Spinal cord (tissue), 10 donors: ENCODE measurements at places on chromosomes 6 and 20.

DNA sequence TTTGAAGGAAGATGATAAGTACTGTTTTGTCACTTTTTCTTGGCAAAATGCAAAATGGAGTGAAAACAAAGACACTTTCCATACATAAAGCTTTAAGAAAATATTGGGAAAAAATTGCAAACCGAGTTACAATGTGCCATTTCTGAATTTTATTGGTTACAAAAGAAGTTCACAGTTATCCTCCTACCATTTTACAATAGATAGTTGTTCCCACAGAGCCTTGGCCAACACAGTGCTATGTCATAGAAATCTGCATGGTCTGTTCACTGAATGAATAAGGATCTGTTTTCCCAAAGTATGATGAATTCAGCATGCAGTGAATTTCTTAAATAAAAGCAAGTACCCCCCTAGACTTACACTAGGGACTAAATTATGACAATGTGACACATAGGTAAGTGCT is 268.2 kb upstream of the POU3F2 start:
- DNase-seq = no peak

DNA sequence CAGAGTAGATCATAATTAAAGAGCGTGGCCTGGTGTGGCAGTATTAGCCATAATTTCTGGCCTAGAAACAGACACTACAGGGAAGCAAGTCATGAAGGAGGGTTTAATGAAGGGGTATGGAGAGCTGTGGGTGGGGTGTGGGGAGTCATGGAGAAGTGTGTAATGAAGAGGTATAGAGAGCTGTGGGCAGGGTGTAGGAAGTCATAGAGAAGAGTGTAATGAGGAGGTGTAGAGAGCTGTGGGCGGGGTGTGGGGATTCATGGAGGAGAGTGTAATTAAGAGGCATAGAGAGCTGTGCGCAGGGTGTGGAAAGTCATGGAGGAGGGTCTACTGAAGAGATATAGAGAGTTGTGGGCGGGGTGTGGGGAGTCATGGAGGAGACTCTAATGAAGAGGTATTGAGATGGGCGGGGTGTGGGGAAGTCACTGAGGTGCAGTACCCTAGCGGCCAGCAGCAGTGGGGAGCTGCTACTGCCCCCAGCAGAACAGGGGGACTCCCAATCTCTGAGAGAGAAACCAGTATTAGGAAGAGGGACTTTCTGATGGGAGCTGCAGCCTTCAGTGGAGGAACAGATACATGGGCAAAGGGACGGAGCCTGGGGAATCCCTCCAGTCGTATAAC is 145.4 kb upstream of the FOXA2 start:
- DNase-seq = no peak

DNA sequence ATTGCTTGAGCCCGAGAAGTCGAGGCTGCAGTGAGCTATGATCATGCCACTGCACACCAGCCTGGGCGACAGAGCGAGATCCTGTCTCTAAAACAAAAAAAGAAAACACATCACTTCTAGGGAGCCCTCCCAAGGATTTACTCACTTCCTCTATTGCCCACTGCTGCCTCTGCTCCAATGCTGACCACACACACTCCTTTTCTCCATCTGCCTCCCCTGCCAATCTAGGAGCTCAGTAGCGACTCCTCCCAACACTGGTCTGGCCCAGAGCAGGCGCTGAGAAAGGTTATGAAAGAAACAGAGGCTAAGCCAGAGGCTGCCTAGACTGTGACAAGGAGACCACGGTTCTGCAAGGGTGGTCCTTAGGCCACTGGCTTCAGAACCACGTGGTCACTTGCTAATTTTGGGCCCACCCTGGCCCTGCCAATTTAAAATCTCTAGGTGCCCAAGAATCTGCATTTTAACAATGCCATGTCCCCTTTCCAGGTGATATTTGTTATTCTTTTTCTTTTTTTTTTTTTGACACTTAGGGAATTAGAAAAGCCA is 1.3 kb upstream of the E2F1 start:
- DNase-seq = no peak

DNA sequence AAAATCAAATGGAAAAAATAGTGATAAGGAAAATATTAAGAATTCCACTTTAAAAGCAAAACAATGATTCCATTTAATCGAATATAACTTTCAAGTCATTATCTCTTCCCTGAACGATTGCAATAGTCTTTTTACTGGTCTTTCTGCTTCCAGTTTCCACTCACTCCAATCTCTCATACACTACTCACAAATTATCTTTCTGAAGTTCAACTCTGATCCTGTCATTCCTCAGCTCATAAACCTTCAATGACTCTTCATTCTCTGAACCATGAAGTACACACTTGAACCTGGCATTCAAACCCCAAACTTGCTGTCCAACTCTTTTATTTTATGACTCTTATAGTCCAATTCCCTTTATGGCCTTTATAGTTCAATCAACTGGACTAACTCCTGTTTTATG is 304.1 kb upstream of the TCF21 start:
- DNase-seq = no peak

- DNase-seq = no peak
These were observed 258.4 kb downstream of the SLC35F1 start for GRCh38 chr6:118165500-118165899.

- no peak for DNase-seq
These were observed 1.1 kb downstream of the DPM1 start for GRCh38 chr20:50957276-50957675.

DNA sequence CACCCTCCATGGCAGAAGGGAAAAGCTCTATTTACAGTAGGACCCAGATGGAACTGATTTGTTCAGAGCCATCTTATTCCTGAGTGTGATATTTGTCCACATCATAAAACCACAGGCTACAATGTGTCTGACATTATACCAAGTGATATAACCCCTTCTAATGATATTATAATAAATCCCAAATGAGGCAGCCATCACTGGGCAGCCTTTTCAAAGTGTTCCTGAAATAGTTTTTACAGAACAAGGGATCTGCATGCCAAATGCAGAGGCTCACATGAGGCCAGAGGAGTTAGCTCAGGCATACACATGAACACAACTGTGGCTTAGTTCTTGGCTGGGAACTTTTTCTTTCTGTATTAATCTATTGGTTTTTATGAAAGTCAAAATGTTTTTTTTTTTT is 207.7 kb downstream of the MAFB start:
- DNase-seq = peak; percentile 14

- no peak for DNase-seq
These were observed 4.5 kb downstream of the GID8 start for GRCh38 chr20:62942456-62942855.

GRCh38 chr20:62321521-62321948 is 18.7 kb downstream of the ADRM1 start:
- DNase-seq = no peak

DNA sequence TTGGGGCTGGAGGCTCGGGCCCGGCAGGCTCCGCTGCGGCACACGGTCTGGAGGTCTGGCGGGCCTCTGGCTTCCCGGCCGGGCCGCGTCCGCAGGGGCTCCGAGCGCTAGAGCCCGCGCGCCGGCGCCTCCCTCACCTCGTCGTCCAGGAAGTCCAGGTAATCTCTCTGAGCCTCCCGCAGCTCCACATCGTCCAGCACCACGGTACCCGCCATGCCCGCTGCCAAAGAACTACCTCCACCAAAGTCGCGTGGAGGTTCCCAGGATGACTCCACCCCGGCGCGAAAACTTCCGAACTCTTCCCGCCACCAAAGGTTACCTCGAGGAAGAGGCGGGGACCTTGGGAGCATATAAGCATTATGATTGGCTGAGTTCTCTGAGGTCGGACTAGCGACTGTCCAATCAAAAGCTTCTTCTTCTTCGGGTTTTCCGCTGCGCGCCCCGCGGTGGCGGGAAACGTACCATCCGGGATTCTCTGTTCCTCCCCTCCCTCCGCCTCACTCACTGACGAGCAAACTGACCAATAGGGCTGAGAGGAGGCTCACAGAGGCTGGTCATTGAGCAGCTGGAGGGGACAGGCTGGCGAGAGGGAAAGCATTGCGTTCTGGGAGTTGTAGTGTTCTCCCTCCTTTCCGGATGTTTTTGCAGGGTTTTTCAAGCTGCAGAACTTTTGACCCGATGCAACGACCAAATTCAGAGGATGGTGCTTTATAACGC is at the start of gene MCM3:
MCM3 (minus strand) TSS at position 283 of the 717 bp plus-strand sequence; CDS start at position 215, 68 bp downstream.
- peak; percentile 98 for DNase-seq

- no peak for DNase-seq
These were observed 1281.2 kb upstream of the ADGRB3 start for GRCh38 chr6:67353861-67354260.

DNA sequence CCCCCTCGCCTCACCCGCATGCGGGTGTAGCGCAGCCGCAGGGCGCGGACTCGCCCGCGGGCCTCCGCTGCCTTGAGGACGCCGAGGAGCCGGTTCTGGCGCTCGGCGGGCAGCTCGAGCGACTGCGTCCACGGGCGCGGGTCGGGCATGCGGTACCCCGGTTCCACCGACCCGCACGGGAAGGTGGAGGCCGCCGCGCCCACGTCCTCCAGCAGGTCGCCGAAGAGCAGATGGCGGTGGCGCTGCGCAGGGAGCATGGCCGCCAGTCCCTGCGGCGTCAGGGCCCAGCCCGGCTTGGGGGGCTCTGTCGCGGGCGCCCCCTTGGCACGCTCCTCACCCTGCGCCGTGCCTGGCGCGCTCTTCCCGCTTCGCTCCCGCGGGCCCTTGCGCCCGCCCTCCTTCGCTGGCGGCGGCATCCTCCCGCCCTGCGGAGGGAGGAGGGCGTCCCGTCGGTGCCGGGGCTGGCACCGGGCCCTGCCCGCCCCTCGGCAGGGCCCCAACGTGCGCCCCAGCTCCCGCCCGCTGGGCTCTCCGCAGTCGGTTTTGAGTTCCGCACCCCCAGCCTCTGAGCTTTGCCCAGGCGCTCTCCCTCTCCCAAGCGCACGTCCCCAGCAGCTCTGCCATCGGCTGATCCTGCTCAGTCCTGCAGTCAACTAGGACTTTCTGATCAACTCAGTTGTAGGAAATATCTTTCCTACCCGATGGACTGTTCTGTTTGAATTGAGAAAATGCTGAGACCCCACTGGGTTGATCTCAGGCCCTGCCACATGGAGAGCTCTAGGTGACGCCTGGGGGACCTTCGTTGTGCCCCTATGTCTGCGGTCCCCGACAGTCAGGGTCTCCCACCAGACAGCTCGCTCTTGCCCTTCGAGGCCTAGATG is at the start of gene LKAAEAR1:
LKAAEAR1 (minus strand) TSS at position 595 of the 881 bp plus-strand sequence; CDS start at position 416, 179 bp downstream.
- no peak for DNase-seq

DNA sequence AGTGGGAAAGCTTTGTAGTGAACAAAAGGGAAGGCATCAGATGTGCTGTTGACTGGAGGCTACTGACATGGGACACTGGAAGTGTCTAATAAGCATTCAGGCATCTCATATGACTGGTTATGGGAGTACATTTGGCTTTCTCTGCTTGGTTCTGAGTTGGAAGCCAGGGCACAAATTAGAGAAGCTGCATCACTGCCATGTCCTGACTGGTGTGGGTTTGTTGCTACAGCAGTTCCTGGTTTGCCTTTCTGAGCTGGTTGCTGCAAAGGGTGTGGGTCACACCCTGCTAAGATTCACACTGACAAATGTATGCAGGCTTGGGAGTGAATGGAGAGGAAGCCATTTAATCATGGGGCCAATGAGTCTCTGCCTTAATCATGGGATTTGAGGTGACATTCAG is 36.2 kb upstream of the NANP start:
- no peak for DNase-seq

DNA sequence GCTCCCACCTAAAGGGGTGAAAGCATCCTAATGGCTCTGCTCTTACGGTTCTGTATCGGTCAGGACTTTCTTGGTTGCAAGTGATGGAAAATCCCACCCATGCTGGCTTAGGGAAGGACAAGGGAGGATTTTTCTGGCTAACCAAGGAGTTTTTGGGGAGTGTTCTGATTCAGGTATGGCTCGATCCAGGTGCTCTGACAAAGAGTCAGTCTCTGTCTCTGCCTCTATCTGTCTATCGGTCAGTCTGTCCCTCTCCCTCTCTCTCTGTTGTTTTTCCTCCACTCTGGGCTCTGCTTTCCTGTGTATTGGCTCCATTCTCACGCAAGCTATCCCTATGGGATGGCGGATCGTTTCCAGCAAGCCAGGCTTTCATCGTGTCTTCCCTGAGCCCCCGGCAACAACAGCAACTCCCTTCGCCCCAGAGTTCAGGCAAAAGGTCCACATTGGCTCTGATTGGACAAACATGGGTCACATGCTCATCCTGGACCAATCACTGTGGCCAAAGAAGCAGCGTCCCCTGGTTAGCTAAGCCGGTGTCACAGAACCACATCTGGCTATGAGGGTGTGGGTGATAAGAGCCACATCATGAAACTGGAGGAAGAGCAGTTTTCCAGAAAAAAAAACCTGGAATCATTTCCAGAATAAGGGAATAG is 160.3 kb downstream of the BMP7 start:
- no peak for DNase-seq

GRCh38 chr6:4907602-4908001 is 96.2 kb downstream of the RPP40 start:
- DNase-seq = no peak

DNA sequence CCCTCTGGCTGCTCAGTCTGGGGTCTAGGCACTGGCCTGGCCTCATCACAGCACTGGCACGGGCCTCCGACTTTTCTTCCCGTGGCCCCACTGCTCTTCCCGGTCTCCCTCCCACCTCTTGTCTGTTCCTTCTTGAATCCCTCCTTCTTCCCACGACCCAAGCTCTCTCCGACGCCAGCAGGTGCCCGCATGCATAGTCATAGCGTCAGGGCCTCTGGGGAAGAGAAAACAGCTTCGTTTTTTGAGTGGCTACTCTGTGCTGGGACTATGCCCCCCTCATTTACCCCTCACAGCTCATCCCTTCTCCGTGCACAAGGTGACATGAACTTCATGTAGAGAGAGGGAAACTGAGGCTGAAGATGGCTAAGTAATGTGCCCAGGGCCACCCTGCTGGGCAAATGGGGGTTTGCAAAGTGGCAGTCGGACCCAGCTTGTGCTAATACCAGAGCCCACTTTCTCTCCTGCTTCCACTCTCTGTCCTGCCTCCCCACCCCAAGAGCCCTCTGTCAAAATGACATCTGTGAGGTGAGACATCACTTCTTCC is 59.2 kb downstream of the SYNJ2 start:
- no peak for DNase-seq

- no peak for DNase-seq
These were observed 112.4 kb downstream of the TAF4 start for GRCh38 chr20:61953037-61954021.

GRCh38 chr6:134721060-134721405 is 228.9 kb downstream of the ALDH8A1 start:
- no peak for DNase-seq

GRCh38 chr6:25223490-25223991 is 55.6 kb upstream of the CARMIL1 start:
- DNase-seq = peak; percentile 96

DNA sequence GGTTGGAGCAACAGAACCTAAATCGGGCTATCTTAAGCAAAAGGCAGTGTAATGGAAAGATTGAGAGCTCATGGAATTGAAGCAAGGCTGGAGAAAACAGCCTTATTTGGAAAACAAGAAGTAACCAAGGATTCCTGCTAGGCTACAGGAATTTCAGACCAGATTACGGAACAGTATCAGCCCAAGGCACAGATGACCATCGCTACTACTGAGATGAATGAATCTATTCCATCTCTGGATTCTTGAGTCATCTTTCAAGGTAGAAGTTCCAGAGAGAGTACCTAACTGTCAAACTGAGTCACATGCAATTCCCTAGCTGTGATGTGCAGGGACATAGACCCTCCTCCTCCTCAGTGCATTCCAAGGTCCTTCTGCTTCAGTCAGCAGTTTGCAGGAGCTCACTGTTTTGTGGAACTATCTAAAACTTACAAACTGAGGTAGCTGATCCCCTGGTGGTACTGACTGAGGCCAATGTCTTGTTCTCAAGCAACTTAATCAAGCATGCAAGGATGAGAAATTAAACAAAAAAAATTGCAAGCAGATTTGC is 62.0 kb upstream of the SMLR1 start:
- DNase-seq = no peak

GRCh38 chr6:162750776-162751175 is 23.0 kb downstream of the PACRG start:
- DNase-seq = no peak

- no peak for DNase-seq
These were observed 357.3 kb downstream of the FOXA2 start for GRCh38 chr20:22226849-22227700.
